Prostate gland (tissue), 2 donors: ENCODE measurements at places on chromosomes 7 and 10. TPM values are rescaled to one million over a fixed set of nuclear protein-coding genes. Genes with fewer than 3 reads are reported as not detected.

Gene FAM237B
- not detected for total RNA-seq

Gene C7orf33
- total RNA-seq: not detected

Gene TWIST1
- total RNA-seq: 1.6 TPM

DNA sequence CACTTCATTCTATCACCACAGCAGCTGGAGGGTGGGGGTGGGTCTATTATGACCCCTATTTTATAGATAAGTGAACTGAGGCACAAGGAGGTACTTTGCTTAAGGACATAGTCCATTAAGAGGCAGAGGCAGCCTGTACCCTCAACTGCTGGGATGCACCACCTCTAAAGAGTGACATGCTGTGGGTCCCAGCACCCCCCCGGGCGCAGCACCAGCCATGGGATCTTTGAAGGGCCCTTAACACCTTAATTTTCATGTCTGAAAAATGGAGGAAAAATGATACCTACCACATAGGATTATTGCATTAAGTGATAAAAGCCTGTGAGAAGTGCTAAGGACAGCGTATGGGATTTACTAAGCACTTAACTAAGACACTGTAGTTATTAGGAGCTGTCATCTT is 15.4 kb downstream of the ADCYAP1R1 start:
- DNase-seq: no peak

GRCh38 chr10:10589540-10590303 is 427.9 kb upstream of the CELF2 start:
- DNase-seq: no peak

- no peak for DNase-seq
Measured at GRCh38 chr10:118286051-118286838, 55.9 kb downstream of the FAM204A start.

DNA sequence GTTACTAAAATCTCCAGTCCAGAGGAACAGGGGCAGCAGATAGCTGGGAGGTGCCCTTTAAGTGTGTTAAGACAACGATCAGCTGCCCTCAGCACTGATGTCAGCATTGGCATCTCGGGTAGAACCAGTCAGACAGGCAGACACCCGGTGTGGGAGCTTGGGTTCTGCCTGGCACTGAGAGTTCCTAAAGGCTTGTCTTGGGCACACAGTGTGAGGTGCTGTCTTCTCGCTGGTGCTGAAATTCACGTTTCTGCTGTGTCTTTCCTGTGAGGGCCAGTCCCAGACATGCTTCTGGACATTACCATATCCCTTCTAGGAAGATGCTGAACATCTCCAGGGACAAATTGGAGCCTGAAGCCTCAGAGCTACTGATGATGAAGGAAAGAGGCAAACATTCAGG is 156.2 kb downstream of the DNAJB6 start:
- DNase-seq: peak; percentile 65

Gene IDI2
- not detected for total RNA-seq
